ENCODE measurements at places on chromosomes 1 and 21.

GRCh38 chr1:180370597-180370996 is 131.8 kb downstream of the ACBD6 start:
- DNase-seq: no peak

GRCh38 chr1:197924516-197925123 is 7.4 kb downstream of the LHX9 start:
- no peak for DNase-seq

DNA sequence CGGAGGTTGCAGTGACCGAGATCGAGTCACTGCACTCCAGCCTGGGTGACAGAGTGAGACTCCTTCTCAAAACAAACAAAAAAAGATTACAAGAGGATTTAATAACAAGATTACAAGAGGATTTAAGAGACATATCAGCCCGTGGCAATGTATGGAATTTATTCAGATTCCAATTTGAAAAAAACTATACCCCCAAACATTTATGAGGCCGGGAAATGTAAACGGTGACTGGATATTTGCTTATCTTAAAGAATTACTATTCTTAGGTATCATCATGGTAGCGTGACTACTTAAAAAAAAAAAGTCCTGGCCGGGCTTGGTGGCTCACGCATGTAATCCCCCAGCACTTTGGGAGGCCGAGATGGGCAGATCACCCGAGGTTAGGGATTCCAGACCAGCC is 21.2 kb upstream of the ELK4 start:
- no peak for DNase-seq

- DNase-seq: no peak
Measured at GRCh38 chr21:28509031-28509430, 483.6 kb downstream of the LTN1 start.

DNA sequence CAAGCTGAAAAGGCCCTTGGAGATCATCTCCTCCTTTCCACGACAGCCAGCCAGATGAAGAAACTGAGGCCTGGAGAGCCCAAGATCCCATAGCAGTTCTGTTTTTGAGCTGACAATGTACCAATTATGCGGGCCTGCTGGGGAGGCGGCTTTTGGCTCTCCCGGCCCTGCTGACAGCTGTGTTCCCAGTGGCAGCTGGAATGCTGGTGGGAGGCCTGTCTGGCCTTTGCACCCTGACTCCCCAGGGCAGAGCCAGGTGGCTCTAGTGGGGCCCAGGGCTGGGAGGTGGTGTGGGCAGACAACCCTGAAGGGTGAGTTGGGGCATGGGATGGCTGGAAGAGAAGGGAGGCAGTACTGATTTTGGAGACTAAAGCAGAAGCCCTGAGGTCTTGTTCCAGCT is 30.7 kb upstream of the WASF2 start:
- DNase-seq: no peak

DNA sequence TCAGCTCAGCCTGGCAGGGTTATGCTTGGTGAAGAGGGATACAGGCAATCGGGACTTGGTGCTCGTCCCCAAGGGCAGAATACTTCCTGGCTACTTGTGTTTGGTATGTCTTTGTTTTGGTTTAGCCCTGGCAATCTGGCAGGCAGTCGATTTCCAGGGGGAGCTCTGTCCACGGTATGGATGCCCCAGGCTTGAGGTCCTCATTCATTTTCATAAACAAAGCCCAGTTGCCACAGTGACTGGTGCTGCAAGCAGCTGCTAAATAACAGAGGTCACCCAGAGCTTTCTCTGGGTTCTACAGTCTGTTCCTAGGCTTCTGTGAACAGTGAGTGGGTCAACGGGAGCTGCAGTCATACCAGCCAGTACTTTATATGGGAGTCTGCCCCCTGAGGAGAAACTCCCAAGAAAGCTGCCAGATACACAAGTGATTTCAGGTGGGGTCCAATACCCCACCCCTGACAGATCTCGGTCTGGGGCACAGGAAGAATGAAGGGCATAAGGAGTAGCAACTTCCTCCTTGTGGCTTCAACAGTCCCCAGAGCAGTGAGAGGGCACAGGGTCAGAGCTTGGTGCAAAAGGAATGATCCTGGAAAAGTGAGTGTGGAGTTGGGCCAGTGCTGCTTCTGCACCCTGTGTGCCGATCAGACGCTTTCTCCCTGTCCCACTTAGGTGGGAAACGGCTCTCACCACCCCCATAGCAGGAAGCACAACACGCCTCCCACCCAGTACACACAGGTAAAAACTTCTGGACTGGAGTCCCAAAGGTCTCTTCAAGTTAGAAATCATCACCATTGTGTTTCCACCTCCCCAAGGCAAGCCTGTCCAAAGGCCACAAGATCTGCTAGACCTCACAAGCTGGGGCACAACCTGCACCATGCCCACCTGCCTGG is 55.5 kb downstream of the TGFBR3 start:
- no peak for DNase-seq

GRCh38 chr1:28113242-28113572 is 24.8 kb upstream of the EYA3 start:
- DNase-seq: no peak

GRCh38 chr1:58585581-58586151 is 8.6 kb upstream of the TACSTD2 start:
- DNase-seq: no peak

GRCh38 chr1:107019166-107019565 is 37.3 kb upstream of the PRMT6 start:
- no peak for DNase-seq

DNA sequence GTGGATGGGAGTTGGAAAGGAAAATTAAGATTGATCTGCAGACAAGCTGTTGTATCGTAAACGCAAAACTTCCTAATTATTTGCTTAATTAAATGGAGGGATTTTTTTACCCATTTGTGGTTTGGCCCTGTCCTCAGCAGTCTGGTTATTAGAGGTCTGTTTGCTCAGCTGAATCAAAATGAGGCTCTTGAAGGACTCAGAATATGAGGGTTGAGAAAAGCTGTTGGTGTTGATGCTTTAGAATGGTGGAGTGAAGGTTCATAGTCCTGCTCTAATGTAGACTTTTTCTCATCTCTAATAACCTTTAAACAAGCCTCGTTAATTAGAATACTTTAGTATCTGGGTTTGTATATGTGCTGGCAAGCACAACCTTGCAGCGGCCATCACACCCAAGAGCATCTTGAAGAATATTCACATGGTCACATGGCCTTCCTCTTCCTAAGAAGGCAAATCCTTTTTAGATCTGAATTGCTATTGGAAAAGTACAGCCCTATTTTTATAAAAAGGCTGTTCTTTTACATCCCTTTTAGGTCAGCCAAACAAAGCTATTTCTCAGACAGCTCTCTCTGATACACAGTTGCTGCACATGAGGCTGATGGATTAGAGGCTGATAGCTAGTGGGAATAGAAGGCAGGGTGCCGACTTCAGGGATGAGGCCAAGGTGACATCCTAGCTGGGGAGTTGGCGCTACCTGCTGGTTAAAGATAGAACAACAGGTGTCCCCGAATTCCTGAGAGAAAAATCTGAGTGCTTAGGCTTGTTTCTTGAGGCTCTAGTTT is 53.8 kb downstream of the MACF1 start:
- DNase-seq: no peak

GRCh38 chr1:13699510-13699909 is 478 bp upstream of the PRDM2 start:
- DNase-seq: peak; percentile 43

GRCh38 chr1:98749152-98749756 is 87.7 kb downstream of the SNX7 start:
- no peak for DNase-seq

DNA sequence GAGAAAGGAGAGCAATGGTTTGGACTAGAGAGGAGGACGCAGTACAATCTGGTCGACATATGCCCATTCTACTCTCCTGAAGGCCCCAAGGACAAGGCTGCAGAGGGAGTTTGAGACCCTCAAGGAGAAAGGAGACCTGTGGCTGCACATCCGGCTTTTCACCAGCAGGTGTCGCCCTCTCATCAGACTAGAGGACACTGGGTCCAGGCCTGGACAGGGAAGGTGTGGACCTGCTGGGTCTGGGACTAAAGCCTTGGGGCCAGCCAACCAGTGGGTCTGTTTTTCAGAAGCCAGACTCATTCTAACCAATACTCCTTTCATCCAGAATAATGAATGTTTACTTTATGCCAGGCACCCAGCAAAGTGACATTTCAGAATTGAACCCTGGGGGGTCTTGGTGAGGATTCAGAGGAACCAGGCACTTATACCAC is 5.0 kb downstream of the SRARP start:
- no peak for DNase-seq

DNA sequence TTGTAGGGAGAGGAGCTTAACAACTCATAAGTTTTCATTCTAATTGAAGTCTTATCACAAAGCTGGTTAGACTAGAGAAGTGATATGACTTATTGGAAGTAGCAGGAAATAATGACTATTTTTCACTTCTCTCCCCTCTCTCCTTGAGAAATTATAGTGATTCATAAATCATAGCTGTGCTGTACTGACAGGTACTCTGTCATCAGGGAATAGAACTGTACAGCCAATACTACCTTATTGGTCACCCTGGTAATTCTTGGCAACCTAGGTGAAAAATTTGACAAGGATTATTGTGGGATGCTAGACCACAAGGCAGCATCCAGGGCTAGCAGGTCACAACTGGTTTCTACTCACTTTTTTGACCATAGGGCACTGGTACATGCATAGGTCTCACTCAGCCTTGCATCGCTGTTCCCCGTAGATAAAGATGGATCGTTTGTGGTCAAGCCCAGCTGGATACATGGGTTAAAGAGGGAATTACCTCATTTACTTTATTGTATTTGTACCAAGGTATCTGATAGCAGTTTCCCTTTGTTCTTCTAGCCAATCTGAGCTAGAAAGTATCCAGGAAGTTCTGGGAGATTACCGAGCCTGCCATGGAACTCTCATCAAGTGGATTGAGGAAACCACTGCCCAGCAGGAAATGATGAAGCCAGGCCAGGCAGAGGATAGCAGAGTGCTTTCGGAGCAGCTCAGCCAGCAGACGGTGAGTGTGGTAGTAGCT is 113.6 kb downstream of the MACF1 start:
- no peak for DNase-seq

DNA sequence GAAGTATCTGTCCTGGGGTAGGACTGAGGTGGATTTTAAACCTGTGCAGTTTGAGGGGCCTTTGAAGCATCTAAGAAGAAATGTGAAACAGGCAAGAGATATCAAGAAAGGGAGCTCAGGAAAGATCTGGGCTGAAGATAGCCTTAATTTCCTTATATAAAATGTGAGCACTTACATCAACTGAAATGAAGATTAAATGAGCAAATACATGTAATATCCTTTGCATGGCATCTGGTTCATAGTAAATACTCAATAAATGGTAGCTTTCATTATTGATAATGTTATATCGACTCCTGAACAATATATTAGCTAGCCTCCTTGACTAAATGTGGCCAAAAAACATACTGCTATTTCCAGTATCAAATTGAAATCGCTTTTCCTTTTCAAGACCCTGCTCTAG is 2.5 kb downstream of the LIN9 start:
- no peak for DNase-seq

DNA sequence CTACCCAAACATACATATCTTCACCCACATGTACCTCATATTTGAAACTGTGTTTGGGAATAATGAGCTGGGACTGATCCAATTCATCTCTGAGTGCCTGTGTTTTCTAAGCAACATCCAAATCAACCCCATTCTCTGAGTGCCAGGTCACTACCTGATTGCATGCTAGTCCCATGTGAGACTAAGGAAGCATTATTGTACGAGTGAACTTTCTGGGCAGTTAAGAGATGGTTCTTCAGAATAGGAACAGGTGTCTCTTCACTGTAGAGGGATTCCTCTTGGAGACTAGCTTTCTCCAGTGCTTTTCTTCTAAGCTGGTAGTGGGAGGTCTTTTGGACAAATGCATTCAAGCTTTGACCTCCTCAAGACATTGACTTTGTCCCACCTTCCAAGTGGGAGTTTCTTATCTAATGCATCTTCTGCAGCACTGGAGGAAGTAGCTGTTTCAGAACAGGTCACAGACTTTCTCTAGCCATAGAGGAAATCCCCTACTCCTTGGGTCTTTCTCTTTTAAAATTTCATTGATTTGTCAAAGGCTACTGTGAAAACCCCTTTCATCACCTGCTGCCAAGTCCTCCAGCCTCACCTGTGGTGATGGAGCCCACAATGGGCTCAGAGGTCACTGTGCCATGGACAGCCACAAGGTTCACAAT is 172.0 kb upstream of the KIAA0040 start:
- peak; percentile 38 for DNase-seq

GRCh38 chr21:34544032-34544496 is 32.1 kb upstream of the KCNE1 start:
- peak; percentile 42 for DNase-seq

DNA sequence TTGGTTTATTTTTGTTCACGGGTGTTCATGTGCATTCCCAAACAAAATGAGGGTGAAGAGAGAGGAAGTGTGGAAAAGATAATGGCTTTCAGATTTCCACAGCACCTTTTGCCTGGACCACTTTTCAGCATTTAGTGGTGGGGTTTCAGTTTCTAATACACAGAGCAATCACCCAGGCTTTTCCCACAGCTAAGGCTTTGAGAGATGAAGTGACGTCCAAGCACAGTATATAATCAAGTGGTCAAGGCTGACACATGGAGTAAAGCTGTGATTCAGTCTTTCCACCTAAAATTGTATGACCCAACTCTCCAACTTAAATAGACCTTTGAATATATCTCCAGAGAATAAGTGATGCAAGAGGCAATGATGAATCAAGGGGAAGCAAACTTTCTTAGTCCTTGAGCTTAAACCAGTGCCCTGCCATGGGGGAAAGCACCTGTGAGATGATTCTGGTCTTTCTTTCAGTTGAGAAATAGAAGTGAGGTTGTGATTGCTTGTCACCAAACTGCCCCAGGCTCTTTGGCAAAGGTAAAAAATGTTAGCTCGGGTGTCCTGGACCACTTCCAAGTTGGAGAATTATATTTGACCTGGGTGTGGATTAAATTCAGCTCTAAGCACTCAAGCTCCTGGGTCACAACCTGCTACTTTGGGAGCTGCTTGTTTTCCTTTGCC is 2.4 kb upstream of the PIK3R3 start:
- DNase-seq: peak; percentile 25

- peak; percentile 60 for DNase-seq
Measured at GRCh38 chr1:99786751-99787501, 20.5 kb upstream of the FRRS1 start.

GRCh38 chr21:35451276-35451675 is 402.2 kb upstream of the RUNX1 start:
- DNase-seq: no peak

DNA sequence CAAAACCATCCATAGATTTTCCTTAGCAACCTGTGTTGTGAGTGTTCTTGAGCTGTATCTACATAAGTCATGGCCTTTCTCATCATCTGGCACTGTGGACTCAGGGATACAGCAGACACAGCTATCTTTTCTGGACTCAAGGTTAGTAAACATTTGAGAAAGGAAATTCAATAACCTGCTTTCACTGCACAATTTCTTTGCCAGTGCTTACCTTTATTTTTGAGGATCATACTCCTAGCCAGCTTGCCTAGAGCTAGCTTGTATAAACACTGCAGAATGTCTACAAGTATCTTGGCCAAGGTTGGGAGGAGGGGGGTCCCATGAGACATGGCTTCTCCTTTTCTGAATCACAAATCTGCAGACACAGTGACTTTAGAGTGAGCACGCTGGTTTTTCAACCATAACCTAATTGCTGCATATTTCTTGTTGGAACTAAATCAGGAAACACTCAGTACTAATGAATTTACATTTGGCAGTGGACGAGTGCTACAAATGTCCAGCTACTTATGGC is 27.2 kb downstream of the ADAMTS5 start:
- no peak for DNase-seq

GRCh38 chr1:246923482-246923881 is 8.3 kb downstream of the AHCTF1 start:
- DNase-seq: no peak

All from GM06990 (cell line).